ENCODE measurements at places on chromosomes 1 and 21. TPM values are rescaled to one million over a fixed set of nuclear protein-coding genes. Genes with fewer than 3 reads are reported as not detected.

GRCh38 chr1:43711524-43712386 is 4.4 kb downstream of the ST3GAL3 start:
- no peak for DNase-seq

- no peak for DNase-seq
Measured at GRCh38 chr1:101314244-101314643, 77.4 kb downstream of the S1PR1 start.

DNA sequence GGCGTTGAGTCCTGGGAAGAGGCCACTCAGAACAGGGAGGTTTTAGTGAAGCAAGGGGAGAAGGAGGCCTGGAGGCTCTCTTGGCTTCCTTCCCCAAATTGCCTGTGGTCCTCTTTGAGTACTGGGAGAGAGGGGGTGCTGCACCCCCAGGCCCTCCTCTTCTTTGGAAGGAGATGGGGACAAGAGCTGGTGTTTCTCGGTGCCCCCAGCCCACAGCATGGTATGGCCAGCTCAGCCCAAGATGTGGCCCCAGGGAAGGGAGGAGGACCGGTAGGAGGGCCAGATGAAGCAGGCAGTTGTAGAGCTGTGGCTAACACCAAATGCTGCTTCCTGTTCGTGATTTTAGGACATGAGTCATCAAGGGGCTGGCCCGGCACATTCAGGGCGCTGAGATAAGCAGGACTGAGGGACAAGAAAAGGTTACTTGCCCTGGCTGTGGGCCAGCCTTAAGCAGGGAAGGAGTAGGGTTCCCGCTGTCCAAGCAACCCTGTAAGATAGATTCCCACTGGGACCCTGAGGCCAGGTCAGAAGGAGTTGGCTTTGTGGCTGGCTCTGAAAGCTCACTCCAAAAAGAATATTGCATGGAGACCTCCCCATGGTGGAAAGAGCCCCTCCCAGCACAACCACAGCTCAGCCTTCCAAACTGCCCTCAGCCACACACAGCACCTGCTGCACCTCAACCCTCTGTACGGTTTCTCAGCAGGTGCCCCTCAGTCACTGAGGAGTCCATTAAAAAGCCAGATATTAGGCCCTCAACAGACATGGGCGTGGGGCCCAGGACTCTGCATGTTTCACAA is 4.9 kb upstream of the TNFRSF1B start:
- DNase-seq = peak; percentile 94

- peak; percentile 63 for DNase-seq
Measured at GRCh38 chr1:234611225-234611846, 1.4 kb upstream of the IRF2BP2 start.

GRCh38 chr1:46690931-46691421 is 19.3 kb downstream of the TEX38 start:
- no peak for DNase-seq

DNA sequence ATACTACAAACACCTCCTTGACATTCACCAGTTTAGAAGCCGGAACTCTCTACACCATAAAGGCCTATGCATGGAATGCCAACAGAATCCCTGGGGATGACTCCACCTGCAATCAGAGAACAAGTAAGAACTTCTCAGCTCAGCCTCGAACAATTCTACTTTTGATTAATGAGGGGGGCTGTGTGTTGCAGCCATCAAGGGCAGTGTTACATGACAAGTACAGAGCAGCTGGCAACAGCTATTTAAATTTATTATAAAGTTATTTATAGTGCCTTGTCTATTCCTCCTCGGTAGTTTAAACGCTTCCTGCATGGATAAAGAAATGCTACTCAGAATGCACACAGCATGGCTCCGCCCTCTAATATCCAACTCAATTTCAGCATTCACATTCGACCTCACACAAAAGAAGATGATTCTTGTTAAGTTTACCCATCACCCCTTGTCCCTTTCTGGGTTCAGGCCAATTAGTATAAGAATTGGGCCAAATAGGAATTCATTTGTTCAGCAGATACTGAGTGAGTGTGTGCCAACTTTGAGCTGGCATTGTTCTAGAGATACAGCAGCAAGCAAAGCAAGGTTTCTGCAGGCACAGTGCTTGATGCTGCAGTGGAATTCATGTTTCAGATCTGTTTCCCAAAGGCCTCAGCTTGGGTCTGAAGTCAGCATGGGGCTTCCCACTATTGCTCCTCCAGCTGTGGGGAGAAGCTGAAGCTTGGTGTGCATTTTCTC is 6.4 kb downstream of the FNDC7 start:
- no peak for DNase-seq

- peak; percentile 30 for DNase-seq
Measured at GRCh38 chr1:14968251-14968851, 185.2 kb upstream of the TMEM51 start.

DNA sequence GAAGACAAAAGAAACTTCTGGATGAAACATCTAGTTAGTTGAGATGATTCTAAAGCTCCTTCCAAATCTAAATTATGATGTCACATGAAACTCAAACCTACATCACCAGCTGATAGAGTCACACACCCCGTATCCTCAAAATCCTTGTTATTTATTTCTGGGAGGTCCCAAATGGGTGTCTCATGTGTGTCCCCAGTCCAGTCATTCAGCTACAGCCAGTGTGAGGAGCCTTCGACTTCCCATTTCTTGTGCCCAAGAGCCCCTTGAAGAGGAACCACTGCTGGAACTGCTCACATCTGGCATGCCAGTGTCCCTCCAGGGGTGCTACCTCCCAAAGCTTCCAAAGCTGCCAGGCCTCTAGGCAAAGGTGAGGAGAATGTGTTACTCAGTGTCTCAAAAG is 32.5 kb upstream of the KCNA3 start:
- no peak for DNase-seq

DNA sequence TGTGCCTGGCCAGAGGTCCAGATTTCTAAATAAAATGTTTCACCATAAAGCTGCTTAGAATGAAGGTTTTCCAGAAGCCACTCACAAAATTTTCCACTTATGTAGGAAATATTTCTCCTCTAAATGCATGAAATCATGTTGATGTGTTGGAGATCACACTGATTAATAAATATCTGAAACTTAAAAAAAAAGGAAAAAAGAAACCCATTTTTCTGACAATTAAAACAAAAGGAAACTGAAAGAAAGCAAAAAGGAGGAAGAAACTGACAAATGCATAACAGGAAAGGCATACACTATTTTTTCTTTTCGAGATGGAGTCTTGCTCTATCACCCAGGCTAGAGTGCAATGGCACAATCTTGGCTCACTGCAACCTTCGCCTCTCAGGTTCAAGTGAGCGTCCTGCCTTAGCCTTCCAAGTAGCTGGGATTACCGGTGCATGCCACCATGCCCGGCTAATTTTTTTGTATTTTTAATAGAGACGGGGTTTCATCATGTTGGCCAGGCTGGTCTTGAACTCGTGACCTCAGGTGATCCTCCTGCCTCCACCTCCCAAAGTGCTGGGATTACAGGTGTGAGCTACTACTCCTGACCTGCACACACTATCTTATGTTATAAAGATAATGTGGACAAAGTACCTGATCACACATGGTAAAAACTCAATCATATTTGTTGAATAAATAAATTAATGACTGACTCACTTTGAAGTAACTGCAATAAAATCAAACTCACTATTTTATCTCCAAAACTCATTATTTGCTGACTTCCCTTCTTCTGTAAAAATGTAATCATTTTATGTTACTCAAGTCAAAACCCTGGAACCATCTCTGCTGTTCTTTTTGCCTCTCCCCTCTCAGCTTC is 149.8 kb upstream of the NR5A2 start:
- no peak for DNase-seq

- no peak for DNase-seq
Measured at GRCh38 chr1:203465146-203465798, 10.3 kb upstream of the PRELP start.

DNA sequence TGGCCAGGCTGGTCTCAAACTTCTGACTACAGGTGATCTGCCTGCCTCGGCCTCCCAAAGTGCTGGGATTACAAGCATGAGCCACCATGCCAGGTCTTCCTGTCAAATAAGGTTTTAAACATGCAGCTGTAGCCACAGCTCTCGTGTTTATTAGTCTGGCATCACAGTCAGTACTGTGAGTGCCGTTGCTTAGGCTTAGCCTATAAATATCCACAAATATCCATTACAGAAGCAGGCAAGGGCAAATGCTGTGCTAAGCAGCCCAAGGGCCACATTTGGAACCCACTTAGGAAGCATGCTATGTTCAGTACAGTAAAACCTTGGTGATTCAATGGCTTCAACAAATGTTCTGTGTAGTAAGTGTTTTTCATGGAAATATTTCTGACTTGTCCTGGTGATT is 75.9 kb downstream of the KIF1B start:
- no peak for DNase-seq

GRCh38 chr1:155044812-155045657 is 6.1 kb upstream of the ADAM15 start:
- DNase-seq = peak; percentile 72

Gene S100A12
- total RNA-seq = 1.9 TPM

Gene GUCA2B
- not detected for total RNA-seq

Gene RGS4
- 1.6 TPM for total RNA-seq

Gene KCNJ9
- 0.09 TPM for total RNA-seq

Gene EDARADD
- total RNA-seq = 1.7 TPM

Gene FCER1G
- total RNA-seq = 32.8 TPM
